AG04450 (cell line): ENCODE measurements at places on chromosomes 2 and 18.

- DNase-seq: no peak
Measured at GRCh38 chr2:12057436-12058166, 311.2 kb downstream of the LPIN1 start.

GRCh38 chr2:43507137-43507536 lies 88.7 kb downstream of the THADA start:
- DNase-seq: no peak

- DNase-seq: no peak
Measured at GRCh38 chr18:65239787-65240186, 511.0 kb upstream of the CDH7 start.

DNA sequence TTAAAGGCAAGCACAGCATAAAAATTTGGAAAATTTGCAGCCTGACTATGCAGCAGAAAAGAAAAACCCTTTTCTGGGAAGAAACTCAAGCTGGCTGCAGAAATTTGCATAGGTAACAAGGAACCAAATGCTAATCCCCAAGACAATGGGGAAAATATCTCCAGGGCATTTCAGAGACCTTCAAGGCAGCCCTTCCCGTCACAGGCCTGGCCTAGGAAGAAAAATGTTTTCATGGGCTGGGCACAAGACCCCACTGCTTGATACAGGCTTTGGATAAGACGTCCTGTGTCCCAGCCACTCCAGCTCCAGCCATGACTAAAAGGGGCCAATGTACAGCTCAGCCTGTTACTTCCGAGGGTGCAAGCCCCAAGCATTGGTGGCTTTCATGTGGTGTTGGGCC lies 717.6 kb downstream of the TDRD15 start:
- DNase-seq: no peak

- DNase-seq: no peak
Measured at GRCh38 chr2:42171396-42171980, 2.3 kb downstream of the EML4 start.

- DNase-seq: no peak
Measured at GRCh38 chr18:65725251-65726050, 25.4 kb upstream of the CDH7 start.

DNA sequence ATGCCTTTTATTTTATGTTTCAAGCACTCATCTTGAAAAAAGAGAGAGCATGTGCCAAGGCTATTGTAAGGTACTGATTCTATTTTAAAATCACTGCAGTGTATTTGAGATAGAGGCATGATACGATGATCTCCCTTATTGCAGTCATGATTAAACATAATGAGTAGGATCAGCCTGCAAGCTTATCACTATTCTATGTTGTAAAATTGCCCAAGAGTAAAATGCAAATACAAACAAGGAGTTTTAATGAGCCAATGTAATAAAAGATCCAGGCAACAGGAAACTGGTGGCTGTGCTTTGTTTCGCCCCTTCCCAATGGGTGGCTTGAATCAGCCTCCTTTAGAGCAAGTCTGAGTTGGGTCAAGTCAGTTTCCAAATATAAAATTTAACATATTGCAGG lies 116.4 kb upstream of the RBMS1 start:
- DNase-seq: no peak

GRCh38 chr2:151840216-151841046 lies 12.2 kb upstream of the ARL5A start:
- DNase-seq: no peak

DNA sequence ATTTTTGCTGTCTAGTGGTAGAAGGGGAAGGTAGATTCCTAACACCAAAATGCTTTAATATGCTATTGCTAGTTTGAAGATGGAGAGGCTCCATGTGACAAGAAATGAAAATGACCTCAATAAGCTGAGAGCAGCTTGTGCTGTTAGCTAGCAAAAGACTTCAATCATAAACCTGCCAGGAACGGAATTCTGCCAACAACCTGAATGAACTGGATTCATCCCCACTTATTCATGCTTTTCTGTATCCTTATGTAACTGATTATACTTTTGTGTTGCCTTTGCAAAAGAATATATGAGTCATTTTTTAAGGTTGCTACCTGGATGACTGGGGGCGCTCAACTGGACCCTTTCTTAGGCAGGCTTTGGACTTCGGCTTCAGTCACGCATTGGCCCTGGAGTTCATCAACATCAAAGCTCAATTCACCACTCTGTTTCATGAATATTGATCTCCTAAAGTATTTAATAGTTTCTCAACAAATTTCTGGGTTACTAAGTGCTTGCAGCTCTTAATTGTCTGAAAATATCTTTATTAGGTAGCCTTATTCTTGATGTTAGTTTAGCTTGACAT lies 97.5 kb upstream of the KCNJ3 start:
- no peak for DNase-seq

DNA sequence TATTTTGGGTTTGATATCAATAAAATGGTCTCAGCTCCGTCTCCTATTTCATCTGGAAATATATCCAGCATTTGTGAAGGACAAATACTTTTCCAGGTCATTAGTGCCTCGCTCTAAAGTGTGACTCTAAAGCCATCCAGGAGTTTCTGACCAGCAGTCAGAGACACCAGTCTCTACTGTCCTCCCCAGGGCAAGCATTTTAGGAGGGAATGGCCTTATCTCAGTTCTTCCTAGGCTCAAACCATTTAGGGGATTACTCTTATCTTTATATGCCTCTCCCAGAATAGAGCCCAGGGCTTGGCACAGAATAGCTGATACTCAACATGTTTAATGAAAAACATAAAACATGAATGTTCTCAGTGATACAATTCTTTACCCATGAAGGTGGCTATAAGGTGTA lies 187.6 kb downstream of the NAPG start:
- DNase-seq: no peak

DNA sequence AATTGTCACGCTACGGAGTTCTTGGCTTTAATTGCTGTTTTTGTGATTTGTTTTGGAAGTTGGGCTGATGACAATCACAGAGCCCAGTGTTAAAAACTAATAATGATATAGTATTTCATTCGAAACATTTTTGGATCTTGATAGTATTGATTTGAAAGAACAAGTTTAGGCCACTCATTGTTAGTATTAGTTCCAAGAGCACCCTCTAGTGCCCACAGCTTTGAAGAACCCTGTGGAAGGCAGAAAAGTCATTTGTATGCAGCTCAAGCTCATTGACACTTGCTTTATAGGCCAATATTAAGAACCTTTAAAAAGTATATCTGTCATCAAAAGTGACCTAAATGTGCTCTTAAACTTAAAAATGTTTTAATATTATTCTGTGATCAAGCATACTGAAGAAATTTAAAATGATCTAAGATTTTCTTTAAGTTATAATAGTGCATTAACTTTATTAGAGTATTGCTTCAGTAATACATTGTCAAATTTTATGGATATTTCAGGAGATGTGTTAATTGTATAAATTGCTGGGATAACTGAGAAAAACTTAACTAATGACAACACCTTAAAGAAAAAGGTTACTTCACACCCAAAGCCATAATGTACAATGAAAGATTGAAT lies 191.0 kb downstream of the GRB14 start:
- DNase-seq: peak; percentile 4

GRCh38 chr18:39685303-39685902 lies 2119.8 kb upstream of the CELF4 start:
- DNase-seq: no peak

DNA sequence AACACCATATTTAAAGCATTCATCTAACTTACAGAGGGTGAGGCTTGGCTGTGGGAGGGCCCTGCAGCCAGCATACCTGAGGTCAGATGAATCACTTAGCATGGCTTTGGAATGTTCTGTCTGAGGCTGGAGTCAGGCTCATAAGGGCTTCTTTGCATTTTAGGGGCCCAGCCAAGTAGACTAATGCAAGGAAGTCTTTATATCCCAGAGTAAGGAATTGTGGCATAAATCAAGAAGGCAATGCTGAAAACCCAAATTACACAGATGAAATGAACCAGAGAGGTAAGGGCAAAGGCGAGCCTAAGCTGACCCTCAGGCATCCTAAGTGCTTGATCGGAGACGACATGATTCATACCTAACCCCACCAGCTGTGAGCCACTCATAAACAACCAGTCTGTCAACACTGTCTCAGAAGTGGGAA lies 383.6 kb downstream of the DCC start:
- no peak for DNase-seq

DNA sequence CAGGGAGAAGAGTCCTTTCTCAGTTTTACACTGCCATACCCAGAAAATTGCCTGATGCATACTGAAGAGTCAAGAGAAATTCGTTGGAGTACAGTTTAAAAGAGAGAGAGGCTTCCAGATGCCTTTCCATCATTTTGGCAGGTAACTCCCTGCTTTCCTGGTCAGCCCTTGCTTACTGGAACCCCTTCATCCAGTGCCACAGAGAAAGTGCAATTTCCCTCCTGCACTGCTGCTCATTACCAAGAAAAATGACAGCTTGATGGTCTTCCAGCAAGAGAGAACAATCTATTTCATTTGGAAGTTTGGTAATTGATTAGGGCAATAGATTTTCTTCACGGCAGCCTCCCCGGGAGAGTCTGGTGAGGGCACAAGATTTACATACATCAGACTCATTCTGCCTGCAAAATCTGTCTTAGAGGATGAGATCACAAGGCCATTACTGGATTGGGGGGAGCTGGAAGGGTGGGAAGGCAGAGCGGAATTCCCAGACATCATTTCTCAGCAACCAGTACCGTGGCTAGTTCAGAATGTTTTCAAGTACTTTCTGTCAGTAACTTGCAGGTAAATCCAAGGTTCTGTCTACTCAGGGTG lies 102.8 kb upstream of the SLC14A2 start:
- DNase-seq: no peak

- DNase-seq: no peak
Measured at GRCh38 chr2:37866171-37866934, 58.7 kb upstream of the RMDN2 start.

DNA sequence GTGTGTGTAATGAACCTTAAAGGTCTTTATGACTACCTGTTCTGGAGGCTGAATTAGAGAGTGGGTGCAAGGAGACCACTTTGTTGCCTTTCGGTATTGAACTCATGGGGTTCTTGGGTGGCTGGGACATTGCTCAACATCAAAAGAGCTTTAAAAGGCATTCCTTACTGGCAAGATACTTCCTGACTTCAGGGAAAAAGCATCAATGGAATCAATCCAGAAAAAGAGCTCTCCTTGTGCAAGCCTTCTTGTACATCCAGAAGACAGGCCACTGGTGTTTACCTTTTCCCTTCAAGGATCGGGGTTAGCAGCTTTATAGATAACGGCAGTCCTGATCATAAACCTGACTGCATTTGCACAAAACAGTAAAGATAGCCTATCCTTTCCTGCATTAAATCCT lies 9.5 kb downstream of the PNO1 start:
- DNase-seq: no peak

- DNase-seq: no peak
Measured at GRCh38 chr2:43185146-43185545, 41.3 kb downstream of the ZFP36L2 start.

- no peak for DNase-seq
Measured at GRCh38 chr18:25734336-25734735, 356.1 kb downstream of the SS18 start.

GRCh38 chr2:23386339-23387220 lies 1.6 kb downstream of the KLHL29 start:
- no peak for DNase-seq

- DNase-seq: no peak
Measured at GRCh38 chr18:30469091-30469490, 573.5 kb downstream of the DSC3 start.

DNA sequence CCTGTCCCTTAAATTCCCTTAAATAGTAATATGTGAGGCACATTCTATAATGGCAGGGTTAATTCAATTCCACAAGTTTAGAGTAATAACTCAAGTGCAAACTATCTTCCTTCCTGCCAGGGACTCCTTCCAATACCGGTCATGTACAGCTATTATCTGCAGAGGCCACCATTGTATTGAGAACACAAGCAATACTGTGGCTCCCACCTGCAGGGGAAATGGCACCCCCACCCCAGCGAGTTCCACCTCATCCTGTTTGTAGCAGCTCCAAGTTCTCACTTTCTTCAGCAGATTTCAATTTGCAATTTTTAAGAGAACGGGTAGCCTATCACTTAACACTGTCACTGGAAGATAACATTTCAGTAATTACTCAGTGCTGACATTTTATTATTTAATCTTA lies 172.1 kb upstream of the PID1 start:
- no peak for DNase-seq

DNA sequence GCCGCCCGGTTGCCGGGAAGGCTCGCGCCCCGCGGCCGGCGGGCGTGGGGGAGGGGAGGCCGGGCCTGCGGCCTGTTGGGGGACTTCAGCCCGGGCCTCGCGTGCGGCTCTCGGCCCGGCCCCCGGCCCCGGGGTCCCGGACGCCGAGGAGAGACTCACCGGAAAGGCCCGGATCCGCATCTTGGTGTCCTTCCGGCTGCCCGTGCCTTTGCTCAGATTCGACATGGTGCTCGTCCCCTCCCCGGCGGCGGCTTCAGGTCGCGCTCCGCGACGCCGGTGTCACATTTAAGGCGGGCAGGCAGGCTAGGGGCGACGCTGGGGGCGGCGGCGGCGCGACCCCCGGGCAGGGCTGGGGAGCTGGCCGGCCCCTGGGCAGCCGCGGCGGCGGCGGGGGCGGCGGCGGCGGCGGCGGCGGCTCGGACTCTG lies 365 bp downstream of the CUL3 start:
- no peak for DNase-seq

GRCh38 chr2:85663594-85664565 lies 4.1 kb downstream of the SFTPB start:
- DNase-seq: no peak

DNA sequence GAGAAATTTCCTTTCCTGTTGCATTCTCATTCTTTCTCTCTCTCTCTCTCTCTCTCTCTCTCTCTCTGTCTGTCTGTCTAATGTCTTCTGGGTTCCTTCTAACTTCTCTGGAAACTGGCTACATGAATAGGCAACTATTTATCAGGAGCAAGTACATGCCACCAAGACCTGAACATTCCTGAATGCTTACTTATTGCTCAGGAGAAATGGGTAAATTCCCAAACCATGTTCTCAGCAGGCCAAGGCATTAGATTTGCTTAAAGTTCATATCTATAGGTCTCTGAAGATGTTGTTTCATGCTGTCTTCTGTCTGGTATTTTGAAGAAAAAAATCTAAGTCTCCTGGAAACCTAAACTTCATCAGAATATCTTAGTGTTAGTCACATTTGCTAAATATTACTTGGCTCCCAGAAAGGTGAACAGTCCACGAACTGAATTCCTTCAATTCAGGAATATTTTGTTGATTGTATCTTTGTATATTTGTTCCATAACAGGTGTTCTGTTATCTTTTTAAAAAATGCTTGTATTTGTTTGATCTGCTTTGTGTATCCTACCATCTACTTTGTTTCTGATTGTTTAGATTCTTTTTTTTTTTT lies 77.2 kb upstream of the FIGN start:
- DNase-seq: no peak

- DNase-seq: no peak
Measured at GRCh38 chr18:13993730-13994129, 78.4 kb upstream of the MC2R start.

DNA sequence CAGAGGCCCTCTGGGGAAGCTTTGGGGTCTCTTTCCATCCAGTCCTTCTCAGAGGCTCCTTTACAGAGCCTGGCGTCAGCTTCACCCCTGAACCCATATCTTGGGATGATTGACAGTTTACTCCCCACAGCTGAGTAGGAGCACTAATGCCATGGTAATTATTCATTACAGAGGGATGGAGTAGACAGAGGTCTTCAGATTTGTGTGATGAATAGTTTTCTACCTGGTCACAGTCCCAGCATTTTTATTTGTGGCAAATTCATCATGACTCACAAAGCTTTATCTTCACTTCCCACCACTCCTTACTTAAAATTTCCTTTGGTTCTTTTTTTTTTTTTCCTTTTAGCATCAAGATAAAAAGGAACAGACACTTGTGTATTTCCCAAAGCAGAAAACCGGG lies 104.2 kb downstream of the CCDC85A start:
- DNase-seq: no peak

- no peak for DNase-seq
Measured at GRCh38 chr18:49515516-49515915, 28.5 kb upstream of the C18orf32 start.
